ENCODE measurements at places on chromosomes 3 and 15.

DNA sequence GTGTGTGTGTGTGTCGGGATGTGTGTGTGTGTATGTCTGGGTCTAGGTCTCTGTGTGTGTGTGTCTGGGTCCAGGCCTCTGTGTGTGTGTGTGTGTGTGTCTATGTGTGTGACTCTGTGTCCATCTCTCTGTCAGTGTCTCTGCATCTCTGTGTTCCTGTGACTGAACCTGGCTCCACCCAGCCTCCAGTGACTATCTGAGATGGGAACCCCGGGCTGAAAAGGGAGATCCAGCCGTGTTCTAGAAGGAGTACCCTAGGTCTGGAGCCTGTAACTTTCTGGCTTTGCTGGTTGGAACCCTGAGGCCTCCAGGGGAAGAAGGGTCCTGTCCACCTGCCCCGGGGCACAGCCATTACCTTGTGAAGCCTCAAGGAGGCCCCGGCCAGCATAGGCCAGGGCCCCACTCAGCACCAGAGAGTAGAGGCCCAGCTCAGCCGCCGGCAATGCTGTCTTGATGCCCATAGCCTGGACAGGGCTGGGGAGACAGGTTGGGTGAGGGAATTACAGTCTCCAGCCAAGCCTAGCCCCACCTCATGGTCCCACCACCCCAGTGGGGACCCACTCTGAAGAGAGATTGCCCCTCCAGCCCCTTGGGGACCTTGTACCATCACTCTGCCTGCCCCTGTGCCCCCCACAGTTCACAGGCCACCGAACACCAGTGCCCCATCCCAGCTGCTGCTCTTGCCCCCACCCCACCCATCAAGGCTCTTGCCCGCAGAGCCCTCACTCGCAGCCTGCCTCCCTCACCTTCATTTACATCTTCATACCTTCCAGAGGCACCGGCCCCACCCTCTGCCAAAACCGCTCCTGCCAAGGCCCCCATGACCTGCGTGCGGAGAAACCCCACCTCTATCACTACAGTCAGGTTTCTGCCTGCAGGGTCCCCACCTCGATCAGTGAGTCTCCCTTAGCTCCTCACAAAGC lies 2.0 kb downstream of the HHATL start:
- no peak for DNase-seq

- no peak for DNase-seq
Observed at GRCh38 chr3:193686665-193687483, 93.9 kb downstream of the OPA1 start.

GRCh38 chr15:90388462-90389380 lies 679 bp downstream of the IQGAP1 start:
- peak; percentile 28 for DNase-seq

- no peak for DNase-seq
Observed at GRCh38 chr3:150623945-150624344, 20.8 kb downstream of the SELENOT start.

GRCh38 chr3:157660847-157661246 lies 157.6 kb upstream of the VEPH1 start:
- no peak for DNase-seq

DNA sequence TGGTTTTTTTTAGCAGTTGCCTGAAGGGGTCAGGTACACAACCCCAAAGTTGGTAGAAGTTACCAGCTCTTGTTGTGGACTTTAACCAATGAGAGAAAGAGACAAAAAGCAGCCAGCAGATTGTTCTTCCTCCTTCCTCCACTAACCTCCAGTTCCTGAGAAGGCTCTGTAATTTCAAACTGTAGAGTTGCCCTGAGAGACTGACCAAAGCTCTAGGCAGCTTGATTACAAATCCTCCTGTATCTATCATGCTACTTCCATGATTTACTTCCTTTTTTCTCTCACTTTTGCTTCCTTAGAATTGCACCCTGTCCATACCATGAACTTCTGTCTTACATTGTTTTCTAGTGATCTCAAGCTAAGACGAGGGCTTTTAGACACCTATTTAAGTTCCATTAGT lies 29.2 kb downstream of the NSUN3 start:
- DNase-seq, result no peak

- DNase-seq, result no peak
Observed at GRCh38 chr15:52005748-52006701, 13.0 kb upstream of the MAPK6 start.

DNA sequence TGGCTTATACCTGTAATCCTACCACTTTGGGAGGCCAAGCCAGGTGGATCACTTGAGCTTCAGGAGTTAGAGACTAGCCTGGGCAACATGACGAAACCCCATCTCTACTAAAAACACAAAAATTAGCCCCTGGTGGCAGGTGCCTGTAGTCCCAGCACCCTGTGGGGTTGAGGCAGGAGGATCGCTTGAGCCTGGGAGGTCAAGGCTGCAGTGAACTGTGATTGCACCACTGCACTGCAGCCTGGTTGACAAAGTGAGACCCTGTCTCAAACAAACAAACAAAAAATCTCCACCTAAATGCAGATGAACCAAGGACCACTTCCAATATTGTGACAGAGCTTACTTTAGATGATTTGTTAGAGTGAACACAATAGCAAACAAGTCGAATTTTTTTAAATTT lies 53.7 kb downstream of the TP53BP1 start:
- no peak for DNase-seq

GRCh38 chr3:15932348-15933300 lies 134.8 kb upstream of the ANKRD28 start:
- no peak for DNase-seq

DNA sequence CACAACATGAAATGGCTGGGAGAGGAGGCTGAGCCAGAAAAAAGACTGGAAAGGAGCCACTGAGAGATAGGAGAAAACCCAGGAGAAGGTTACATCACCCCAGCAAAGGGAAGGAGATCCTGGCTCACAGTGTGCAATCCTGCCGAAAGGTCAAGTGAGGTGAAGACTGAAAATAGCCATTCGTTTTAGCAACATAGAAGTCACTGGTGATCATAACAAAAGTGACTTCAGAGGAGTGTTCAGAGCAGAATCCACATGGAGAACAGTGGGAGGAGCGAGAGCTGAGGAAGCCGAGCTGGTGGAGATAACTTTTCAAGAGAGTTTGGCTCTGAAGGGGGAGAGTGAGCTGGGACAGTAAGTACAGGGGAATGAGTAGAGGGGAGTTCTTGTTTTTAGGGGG lies 5.4 kb upstream of the HEG1 start:
- no peak for DNase-seq

DNA sequence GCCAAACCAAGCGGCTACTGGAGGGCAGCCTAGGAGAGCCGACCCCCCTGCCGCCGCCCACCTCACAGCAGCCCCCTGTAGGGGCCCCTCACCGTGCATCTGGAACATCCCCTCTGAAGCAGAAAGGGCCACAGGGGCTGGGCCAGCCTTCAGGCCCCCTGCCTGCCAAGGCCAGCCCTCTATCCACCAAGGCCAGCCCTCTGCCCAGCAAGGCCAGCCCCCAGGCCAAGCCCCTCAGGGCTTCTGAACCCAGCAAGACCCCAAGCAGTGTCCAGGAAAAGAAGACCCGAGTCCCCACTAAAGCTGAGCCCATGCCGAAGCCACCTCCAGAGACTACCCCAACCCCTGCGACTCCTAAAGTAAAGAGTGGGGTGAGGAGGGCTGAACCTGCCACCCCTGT lies 23.5 kb upstream of the APEH start:
- no peak for DNase-seq

DNA sequence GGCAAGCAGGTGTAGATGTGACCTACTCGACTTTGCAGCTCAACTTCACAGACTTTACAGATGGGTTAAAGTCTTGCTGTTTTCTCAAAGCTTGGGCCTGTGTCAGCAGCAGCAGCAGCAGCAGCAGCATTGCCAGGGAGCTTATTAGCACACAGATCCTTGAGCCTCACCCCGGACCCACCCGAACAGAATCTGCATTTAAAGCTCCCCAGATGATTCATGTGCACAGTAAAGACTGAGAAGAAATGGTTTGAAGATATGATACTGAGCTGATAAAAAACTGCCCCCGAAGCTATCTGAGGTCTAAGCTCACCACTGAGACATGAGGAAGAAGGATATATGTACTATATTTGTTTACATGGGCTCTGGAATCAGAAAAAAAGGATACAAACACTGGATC lies 231.7 kb downstream of the ARPP21 start:
- DNase-seq, result no peak

GRCh38 chr3:107431246-107432012 lies 54.2 kb downstream of the CCDC54 start:
- no peak for DNase-seq

DNA sequence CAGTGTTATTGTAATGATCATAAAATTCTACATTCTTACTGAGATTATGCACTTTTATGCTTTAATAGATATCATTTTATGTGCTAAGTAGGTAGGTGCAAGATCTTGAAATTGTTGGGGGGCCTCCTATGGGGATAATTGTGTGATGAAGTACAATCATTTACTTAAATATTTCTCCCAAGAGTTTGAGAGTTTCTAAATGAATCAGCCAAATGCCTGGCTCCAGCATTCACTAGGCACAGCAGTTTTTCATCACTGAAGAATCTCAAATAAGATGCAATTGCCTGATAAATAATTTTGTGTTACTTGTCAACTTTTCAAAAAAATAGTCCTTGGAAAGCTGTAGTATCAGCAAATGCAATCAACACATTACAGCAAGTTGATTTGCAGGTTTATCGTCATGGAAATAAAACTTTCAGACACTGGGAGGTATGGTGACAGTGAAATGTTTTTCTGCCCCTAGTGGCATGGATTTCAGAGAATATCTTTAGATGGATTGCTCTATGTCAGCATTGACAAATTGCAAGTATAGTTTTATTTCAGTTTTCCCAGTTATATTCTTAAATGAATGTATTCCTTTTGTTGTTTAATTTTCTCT lies 167.1 kb downstream of the NEK11 start:
- no peak for DNase-seq

- no peak for DNase-seq
Observed at GRCh38 chr3:101838691-101839090, 10.6 kb upstream of the NFKBIZ start.

GRCh38 chr3:99896482-99896881 lies 78.8 kb downstream of the CMSS1 start:
- DNase-seq, result no peak

- no peak for DNase-seq
Observed at GRCh38 chr3:197188963-197189362, 109.4 kb downstream of the DLG1 start.

DNA sequence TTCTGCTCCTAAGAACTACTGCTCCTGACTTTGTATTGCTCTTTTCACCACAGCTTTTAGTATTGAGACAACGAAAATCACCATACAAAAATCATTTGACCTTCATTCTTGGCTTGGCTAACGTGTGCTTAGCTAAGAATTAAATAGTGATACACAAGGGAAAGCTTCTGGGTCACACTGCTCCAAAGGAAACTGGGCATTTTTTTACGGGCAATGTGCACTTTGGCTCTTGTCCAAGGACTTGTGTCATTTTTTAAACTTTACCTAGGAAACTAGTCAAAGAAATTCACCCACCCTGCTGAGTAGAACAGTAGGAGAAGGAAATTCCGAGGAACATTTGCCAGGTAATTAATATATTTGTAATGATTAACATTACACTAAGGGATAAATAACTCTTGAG lies 19.8 kb downstream of the WDR72 start:
- no peak for DNase-seq

DNA sequence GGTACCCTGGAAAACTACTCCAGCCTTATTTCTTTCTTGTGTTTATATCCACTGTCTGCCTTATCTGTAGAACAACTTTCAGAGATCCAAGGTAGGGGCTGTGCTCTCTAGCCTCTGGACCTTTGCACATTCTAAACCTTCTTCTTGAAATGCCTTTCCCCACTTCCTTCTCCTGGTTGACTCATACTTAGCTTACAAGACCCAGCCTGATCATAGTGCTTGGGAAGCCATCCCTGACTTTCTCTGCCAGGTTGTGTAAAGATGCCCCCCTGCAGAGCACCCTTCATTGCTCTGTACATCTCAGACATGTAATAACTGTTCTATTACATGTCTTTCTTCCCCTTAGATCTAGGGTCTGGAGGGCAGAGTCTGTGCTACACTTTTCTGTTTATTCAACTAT lies 50.1 kb downstream of the PPM1L start:
- DNase-seq, result no peak

DNA sequence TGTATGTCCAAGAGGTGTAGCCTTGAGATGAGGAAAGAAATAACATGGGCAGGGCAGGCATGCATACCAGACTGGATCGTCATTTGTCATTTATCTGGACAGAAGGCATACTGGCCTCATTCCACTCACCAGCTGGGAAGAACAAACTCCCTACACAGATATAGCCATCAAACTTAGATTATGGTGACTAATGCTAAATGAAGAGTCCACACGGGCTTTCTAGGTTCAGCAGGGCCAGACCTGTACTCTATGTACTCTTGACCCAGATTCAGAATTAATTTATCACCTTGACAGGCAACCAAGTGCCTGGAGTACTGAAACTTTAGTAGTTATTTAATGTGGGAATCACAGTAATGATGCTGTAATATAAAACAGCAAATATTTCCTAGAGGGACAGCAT lies 164.3 kb upstream of the IL12A start:
- no peak for DNase-seq

GRCh38 chr3:170417090-170417489 lies 1.6 kb upstream of the CLDN11 start:
- DNase-seq, result no peak

DNA sequence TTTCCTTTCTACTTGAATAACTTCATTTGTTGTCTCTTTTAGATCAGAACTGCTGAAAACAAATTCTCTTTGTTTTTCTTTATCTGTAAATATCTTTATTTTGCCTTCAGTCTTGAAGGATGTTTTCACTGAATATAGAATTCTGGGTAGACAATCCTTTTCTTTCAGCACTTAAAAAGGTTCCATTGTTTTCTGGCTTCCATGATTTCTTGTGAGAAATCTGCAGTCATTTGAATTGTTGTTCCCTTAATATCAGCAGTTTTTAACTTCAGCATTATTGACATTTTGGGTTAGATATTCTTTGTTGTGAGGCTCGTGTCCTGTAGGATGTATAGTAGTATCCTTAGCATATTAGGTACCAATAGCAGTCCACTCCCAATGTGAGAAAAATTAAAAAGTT lies 65.8 kb downstream of the SV2B start:
- no peak for DNase-seq

GRCh38 chr3:150737874-150738679 lies 24.9 kb downstream of the SIAH2 start:
- DNase-seq, result no peak

- no peak for DNase-seq
Observed at GRCh38 chr15:89105147-89105546, 16.9 kb downstream of the ABHD2 start.

GRCh38 chr15:66163553-66163952 lies 90.0 kb downstream of the MEGF11 start:
- DNase-seq, result no peak

DNA sequence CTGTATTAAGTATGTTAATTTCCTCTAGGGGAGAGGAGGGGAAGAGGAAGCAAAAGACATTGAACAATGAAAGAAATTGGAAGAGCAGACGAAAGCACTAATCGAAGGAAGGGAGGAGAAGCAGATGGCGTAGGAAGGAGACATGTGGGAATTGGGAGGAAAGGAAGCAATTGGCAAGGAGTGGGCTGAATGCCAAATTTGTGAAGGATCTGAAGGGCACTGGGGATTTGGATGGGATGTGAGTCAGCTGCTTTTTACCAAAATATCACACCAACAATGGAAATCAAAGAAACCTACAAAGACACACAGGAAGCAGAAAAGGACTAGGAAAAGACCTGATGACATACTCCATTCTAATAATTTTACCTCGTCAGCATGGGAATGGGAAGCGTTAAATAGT lies 1029.8 kb downstream of the ROBO1 start:
- no peak for DNase-seq

- DNase-seq, result no peak
Observed at GRCh38 chr15:75235760-75236729, 22.1 kb upstream of the GOLGA6C start.

GRCh38 chr15:37220949-37221670 lies 120.8 kb upstream of the MEIS2 start:
- DNase-seq, result no peak
